ENCODE measurements at places on chromosomes 7 and 10.

DNA sequence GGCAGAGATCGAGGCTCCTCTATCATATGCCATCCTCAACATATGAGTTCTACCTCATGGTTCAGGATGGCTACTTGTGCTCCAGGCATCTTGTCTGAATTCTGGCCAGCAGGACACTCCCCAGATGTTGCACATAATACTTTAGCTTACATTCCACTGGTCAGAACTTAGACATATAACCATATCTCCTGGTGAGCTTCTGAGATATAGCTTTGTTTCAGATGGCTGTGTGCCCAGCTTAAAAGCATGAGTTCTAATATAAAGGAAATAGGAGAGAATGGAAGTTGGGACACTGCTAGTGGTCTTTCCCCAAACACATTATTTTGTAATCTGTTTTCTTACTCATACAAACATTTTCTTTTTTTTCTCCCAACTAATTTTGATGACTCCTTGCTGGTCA lies 50.8 kb upstream of the IFRD1 start:
- no peak for DNase-seq

DNA sequence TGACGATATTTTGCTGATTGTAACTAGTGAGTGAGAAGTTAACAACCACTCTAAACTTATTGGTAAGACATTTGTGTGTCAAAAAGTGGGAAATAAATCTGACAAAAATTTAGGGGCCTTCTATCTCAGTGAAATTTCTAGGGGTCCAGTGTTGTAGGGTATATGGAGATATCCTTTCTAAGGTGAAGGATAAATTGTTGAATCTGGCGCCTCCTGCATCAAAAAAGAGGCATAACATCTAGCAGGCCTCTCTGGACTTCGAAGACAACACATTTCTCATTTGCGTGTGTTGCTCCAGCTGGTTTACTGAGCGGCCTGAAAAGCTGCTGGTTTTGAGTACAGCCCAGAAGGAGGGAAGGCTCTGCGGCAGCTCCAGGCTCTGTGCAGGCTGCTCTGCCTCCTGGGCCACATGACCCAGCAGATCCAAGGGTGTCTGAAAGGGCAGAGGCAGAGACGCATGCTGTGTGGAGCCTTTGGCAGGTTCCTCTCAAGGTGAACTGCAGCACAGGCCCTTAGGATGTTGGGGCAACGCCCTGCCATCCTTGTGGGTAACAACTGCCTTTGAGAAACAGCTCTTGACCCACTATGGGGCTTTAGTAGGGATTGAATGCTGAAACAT lies 72.4 kb downstream of the LMBR1 start:
- no peak for DNase-seq

DNA sequence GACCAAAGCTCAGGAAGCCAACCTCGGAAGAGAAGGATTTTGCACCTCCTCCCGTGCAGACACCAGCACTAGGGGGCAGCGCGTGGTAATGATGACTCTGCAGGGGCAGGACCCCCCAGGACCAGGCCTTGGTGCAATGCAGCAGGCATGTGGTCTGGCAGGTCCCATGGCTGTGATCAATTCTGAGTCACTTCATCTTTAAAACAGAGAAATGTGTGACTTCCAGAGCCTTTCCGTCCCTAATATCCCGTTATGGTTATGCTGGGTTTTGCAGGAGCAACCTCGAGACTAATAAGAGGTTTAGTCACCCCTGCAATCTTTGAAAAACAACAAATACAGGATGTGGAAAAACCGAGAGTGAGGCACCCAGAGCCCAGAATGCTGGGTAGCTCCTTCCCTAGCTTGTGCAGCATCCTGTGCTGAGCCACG lies 30.2 kb upstream of the GJD4 start:
- no peak for DNase-seq

DNA sequence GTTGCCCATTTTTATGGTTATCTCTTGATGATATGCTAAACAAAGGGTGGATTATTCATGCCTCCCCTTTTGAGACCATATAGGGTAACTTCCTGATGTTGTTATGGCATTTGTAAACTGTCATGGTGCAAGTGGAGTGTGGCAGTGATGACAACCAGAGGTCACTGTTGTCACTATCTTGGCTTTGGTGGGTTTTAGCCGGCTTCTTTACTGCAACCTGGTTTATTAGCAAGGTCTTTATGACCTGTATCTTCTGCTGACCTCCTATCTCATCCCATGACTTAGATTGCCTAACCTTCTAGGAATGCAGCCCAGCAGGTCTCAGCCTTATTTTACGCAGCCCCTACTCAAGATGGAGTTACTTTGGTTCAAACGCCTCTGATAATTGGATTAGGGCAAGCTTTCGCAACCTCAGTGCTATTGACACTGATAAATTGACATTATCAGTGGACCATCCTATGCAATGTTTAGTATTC lies 36.9 kb downstream of the BAG3 start:
- no peak for DNase-seq

- no peak for DNase-seq
These were observed 518.9 kb downstream of the GALNT17 start for GRCh38 chr7:71650653-71651337.

GRCh38 chr10:107474650-107475049 lies 310.1 kb upstream of the SORCS1 start:
- no peak for DNase-seq

GRCh38 chr7:39501358-39501757 lies 64.8 kb upstream of the YAE1 start:
- DNase-seq, result peak; percentile 15

DNA sequence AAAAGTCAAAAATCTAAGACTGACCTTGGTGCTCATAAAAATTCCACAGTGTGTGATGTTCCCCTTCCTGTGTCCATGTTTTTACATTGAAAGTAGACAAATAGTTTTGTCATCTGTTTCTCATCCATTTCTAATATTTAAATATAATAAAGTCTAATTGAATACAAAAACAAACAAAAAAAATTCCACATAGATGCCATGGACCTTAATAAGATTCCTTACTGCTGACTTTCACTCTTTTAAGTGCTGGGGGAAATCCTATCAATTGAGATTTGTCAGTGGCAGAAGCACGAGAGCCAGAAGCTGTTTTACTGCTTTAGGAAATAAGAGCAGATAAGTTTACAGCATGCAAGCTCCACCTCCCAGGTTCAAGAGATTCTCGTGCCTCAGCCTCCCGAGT lies 310.0 kb downstream of the ABCA13 start:
- no peak for DNase-seq

GRCh38 chr10:65183236-65183635 lies 1662.0 kb downstream of the REEP3 start:
- no peak for DNase-seq

GRCh38 chr10:126080291-126080825 lies 184.0 kb downstream of the FANK1 start:
- no peak for DNase-seq

- no peak for DNase-seq
These were observed 1039.6 kb upstream of the LRRN3 start for GRCh38 chr7:110051372-110051771.

GRCh38 chr10:109823196-109823595 lies 100.1 kb downstream of the XPNPEP1 start:
- no peak for DNase-seq

DNA sequence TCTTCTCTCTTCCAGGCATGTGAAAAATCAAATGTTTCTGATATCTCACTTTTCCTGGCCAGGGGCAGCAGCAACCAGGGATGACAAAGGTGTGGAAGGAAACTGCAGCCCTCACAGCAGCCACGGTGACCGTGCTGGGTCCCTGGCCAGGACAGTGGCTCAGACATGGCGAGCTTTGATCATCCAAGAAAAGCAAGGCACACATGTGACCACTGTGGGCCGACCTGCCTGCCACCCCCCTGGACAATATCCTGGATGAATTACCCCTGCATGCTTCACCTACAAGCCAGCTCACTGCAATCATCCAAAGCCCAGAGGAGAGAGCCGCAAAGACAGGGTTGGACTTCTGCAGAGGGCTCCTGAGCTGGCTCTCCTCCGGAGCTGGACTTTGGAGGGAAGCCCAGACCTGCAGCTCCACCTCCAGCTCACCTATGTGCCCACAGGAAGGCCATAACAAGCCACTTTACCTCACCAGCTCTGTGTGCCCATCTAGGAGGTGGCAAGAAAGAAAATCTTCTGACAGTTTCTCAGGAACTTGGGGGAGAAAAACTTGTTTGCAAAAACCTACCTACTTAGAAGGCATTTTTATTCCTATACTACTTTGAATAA lies 2.7 kb downstream of the CHST15 start:
- DNase-seq, result no peak

DNA sequence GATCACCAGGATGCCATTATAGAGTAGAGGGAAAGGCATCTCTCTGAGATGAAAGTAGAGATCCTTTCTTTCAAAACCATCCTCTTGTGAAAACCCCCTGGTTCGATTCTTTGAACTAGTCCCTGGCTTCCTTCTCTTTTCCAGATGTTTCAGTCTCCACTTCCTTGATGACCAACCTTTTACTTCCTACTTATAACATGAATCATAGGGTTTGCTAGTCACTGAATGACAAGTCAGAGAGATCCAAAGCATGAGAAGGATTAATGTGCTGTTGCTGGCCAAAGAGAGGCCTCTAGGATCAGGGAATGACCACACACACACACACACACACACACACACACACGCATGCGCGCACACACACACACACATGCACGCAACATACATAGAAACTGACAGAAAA lies 161.1 kb upstream of the FRMD4A start:
- no peak for DNase-seq

DNA sequence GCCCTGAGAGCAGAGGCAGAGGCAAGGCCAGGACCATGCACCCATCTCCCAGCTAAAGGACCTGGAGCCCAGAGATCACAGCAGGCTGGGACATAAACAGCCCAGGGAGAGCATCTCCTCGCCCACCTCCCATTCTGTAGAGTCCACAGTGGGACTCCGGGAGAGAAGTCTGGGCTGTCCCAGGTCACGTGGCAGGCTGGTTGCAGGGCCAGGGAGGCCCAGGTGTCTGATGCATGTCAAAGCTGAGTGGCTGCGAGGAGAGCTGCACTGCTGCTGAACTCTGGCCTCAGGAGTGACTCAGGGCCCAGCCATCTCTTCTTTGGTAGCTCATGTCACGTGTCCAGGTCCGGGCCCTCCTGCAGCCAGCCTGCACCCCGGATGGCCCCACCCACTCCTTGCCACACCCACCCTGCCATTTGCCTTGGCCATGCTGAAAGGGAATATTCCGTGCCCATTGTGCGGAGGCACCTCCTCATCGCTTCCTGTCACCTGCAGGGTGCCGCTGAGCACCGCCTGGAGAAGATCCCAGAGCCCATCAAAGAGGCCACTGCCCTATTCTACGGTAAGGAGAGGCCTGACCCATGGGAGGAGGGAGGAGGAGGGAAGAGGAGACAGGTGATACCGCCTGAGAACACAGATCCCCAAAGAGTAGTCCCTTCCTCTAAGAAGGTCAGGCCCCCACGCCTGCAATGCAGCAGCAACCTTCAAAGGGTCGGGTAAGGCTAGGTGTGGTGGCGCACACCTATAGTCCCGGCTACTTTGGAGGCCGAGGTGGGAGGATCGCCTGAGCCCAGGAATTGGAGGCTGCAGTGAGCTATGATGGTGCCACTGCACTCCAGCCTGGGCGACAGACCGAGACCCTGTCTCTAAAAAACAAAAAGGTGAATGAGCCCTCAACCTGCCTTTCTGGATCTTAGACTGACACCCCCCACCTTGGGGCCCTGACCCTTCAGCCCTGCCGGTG lies 12.6 kb upstream of the SH2B2 start:
- no peak for DNase-seq

DNA sequence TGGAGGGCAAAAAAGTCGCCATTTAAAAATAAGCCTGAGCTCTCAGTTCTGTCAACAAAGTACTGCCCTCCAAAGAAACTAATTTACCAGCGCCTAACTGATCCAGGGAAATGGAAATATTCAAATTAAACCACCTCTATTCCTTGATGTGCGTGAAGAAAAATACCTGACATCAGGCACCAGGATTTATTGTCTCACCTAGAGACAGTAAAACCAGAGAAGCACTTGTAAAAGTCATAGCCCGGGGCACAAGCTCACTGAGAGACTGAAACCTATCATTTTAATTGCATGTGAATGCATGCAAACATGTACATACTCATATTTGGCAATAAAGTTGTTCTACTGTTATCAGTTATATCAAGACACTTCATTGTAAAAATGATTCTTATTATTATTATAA lies 147.3 kb upstream of the VSTM2A start:
- DNase-seq, result peak; percentile 1

- DNase-seq, result no peak
These were observed 358.7 kb downstream of the ELMO1 start for GRCh38 chr7:37089972-37090371.

GRCh38 chr7:151900986-151901621 lies 24.2 kb upstream of the PRKAG2 start:
- DNase-seq, result no peak

- no peak for DNase-seq
These were observed 26.8 kb downstream of the VOPP1 start for GRCh38 chr7:55545496-55545895.

GRCh38 chr7:94212160-94212559 lies 182.5 kb upstream of the COL1A2 start:
- no peak for DNase-seq

GRCh38 chr10:82377608-82378007 lies 502.6 kb downstream of the NRG3 start:
- DNase-seq, result peak; percentile 21

GRCh38 chr7:99253369-99253768 lies 19.3 kb upstream of the MYH16 start:
- no peak for DNase-seq

DNA sequence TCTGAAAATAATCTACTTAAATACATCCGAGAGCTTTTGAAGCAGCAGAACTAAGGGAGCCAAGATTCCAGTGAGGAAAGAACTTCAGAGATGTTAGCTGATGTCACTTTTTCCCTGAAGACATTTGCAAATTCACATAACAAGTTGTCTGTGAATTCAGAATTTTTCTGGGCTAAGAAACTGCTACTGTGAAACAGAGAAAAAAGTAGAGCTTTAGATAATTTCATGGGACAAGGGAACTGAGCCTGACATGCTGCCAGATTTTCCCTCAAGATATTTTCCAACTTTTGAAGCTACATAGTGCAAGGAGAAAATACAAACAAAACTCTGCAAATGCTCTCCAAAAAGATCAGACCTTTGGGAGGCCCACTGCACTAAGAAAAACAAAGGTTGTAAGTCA lies 484.2 kb downstream of the ANKRD7 start:
- no peak for DNase-seq

DNA sequence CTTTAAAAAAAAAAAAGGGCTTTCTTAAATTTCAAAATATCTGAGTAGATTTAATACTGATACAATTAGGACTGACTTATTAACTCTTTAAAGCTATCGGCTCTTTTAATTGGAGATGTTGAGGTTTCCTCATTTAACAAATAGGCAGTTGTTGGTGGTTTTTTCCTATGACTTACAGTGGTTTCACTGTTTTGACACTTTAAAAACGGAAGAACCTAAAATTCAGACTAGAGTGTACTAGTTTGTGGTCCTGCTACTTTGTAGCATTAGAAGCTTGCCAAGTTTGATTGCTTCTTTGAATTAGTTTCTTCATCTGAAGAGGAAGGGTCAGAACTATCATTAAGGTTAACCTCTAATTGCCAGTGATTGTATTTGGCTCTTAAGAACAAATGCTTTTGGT lies 27.7 kb downstream of the CUL1 start:
- DNase-seq, result no peak

DNA sequence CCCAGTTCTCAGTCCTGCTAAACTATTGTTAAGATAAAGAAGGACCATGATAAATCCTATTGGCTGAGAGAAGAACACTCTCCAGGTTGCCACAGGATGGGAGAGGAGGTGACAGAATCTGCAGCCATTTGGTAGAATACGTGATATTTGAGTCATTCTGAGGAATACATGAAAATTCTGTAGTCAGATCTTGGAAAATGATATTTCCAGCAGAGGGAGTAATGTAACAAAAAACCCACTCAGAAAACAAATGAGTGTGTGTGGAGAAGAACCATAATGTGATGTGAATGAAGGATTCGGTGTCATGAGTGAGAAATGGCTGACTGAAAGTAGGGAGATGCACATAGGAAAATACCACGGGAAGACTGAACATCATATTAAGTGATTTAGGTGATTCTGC lies 128.5 kb upstream of the PFKP start:
- no peak for DNase-seq
